ENCODE measurements at places on chromosomes 5 and 9.
A peak's percentile ranks its signal among the peaks of the same experiment; 100 is the strongest.

DNA sequence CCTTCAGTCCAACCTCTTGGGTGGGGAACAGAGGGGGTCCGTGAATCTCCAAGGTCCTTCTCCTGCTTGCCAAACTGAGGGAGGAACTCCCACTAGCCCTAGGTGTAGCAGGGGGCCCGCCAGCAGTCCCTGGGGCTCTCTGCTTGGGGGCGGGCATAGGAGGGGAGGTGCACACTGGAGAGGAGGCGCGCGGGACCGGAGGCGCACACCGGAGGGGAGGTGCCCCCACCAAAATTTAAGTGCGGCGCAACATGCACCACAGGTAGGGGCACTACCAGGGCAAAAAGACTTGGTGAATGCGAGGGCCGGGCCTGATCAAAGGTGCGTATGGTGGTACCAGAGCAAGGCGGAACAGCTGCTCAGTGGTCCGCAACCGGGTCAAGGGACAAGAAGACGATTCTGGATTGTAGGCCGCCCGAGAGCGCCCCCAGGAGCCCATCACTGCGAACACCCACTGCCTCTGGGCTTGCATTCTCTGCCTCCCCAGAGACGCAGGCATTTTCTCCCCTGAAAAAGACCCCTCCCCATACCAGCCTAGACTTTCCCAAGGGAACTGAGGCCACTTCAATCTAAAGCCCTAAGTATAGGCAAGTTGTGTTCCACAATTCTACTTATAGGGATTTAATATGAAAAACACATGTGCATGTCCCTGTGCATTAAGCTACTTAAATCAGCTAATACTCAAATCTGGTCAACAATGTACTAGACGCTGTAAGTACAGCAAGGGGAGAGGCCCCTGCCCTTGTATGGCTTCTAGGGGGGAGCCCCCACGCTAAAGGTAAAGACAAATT, 50.6 kb downstream of the TGFBI start:
- no peak for DNase-seq

DNA sequence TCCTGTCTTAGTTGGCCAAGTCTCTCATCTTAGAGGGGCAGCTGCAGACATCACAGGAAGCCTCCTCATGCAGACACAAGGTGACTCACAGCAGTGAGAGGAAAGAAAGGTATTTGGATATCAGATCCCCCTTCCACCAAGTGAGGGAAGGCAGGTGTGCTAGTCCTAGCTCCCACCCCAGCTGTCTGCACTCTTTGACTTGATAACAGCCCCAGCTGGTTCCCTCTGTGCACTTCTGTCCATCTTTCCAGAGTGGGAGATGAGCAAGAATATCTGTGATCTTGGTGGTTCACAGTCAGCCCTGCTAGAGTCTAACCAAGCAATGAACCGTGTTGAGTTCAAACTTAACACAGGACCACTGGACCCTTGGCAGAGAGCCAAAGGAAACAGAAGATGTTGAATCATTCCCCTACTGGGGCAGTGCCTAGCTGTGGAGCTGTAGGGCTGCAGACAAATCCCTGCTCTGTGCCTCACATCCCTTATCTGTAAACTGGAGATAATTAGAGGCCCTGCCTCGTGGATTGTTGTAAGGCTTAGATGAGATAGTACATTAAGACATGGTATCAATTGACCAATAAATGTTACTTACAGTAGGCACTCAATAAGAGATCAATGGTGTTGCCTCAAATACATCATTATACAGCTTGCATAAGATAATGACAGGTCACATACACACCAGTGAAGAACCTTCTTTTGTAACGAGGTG, 39.1 kb downstream of the SH3RF2 start:
- no peak for DNase-seq

- no peak for DNase-seq
Observed at GRCh38 chr5:159936686-159937329, 20.5 kb downstream of the ADRA1B start.

DNA sequence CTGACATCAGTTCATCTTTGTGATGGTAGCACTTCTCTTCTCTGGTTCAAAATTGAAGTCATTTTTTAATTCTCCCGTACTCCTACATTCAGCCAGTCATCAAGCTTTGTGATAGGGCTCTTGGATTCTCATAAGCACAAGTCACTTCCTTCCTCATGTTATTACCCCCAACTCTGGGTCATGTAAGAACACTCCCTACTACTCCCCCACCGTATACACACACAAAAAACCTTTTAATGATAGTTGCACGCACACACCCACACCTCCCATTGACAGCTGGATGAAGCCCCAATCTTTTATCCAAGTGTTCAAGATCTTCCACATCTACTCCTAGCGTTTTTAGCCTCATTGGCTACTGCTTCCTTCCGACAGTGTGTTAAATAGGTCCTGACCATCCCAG, 16.8 kb downstream of the KDM3B start:
- no peak for DNase-seq

DNA sequence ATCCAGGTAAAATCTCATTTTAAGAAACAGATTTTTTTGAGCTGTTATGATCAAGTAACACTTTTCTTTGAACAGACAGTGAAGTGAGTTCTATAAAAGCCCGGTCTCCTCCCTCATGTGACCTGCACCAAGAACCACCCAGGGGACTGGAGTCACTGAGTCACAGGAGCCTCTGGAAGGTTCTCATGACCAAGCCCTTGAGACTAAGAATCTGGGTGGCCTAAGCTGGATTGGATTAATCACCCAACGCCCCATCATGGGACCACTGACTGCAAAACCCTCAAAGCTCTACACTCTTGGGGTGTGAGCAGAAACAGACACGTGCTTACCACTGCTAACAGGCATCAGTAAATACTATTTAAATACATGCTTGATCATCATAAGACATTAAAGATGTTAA, 48.4 kb downstream of the SECISBP2 start:
- DNase-seq: no peak

GRCh38 chr9:74838351-74838750, 49.4 kb downstream of the TRPM6 start:
- no peak for DNase-seq

- DNase-seq: no peak
Observed at GRCh38 chr5:149486726-149487635, 64.3 kb downstream of the CSNK1A1 start.

DNA sequence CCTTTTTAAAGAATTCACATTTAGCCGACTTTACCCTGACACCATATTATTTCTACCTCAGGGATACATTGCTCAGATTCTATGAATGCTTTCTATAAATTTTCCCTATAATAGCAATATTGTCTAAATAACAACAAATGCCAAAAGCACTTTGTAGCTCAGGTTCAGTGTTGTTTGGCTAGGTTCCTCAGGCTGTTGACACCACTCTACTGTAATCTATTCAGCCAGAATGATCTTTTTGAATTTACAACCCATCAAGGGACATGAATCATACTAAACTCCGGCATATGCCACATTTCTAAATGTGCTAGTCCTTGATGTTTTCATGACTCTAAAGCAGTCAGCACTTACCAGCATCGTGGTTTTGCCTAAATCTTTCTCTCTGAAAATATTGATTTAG, 641.5 kb upstream of the CDH10 start:
- no peak for DNase-seq

DNA sequence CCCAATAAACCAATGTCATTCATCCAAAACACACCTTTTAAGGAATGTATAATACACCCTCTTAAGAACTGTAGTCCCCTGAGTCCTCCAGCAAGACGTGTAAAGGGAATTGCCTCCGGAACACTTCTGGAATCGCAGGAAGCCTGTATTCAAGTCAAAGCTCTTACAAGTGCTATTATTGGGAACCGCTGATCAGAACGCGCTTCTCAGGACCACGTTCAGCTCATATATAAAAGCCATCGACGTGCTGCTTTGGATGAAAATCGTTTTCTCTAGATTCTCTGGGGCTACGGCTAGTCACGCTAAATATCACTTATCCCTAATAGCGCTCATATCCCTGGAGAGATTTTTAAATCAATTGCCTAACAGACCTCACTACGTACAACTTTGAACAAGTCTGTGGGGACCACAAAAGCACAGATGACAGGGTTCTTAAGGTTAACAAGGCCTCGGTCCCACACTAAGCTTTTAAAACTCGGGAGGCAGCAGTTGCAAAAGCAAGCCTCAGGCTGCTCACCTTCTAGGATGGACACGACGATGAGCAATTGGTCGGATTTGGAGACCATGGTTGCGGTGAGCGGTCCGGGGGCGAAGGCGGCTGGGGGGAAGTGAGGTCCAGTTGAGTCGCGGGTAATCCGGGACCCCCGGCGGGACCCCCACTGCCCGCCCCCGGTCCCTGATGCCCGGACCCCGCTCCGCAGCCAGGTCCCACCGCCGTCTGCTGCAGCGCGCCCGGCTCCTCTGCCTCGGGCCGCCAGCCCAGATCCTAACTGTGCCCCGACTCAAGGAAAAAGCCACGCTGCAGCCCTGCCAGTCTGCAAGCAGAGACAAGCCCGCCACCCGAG, 548 bp downstream of the CEP120 start:
- DNase-seq: peak; percentile 15

DNA sequence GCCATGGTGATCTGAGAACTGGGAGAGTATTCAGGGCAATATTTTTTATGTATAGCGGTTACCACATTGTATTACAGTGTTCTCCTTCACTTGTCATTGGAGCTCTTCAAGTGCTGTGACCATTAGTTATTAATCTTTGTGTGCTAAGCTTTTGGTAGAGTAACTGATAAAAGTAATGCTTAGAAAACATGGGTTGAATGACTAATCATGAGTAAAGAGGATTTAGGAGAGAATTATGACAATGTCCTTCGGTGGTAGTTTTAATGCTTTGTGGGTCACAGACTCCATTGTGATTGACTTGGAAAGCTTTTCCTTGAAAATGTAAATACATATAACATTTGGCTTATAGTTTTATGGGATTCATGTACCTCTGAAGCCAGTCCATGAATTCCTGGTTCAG, 21.4 kb downstream of the TGFBR1 start:
- DNase-seq: no peak

DNA sequence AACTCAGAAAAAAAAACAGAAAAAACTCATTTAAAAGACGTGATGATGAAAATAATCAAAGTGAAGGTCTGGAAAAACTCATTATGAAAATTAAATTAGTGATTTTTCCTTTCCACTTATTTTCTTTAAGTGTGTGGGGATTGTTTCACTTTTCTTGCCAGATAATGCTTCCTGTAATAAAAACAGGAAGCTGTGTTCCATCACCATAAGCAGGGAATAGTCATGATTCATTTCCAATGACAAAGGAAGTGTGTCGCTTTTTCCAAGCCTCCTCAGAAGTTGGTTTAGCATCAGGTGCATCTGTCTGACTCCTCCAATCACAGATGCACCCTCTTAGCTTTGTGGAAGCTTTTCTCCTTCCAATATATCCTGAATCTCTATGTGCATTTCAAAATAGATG, 2068.7 kb downstream of the MAT2B start:
- DNase-seq: no peak

DNA sequence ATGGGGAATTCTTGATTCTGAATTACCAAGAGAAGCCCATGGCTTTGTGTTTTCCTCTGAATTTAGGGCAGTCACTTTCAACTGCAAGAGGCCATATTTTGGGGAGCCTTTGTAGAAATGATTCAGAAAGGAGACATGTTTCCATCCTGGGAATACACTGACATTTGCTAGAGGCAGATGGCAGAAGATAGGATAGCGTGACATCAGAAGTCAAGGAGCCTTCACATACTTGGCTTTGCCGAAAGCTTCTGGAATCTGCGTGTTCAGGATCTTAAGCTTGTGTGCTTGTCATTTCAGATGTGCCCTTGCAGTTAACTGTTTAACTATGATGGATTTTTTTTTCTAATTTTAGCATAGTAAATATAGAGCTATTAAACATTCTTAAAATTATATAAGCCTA, 296.2 kb downstream of the ARHGEF28 start:
- DNase-seq: no peak

DNA sequence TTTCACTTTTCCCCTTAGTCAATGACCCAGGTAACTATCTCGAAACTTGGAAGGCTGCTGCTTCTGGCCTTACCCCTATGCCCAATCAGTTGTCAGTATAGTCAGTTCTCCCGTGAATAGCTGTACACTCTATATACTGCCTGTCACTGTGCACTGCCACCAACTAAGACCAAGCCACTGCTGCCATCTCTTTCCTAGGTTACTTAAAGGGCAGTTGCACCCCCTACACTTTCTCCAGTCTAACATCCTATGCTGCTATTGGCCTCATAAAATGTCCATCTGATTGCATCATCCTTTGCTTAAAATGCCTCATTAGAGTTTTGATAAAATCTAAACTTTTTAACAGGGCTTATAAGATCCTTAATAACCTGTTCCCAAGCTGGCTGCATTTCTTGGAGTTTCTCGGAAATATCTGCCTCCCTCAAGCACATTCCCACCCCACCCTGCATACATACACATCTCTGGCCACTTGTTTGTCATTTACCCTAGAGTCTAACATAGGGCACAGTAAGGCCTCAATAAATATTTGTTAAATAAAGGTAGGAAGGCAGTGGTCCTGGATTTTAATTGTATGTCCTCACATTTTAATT, 32.8 kb upstream of the TNFAIP8 start:
- no peak for DNase-seq

GRCh38 chr9:127223810-127224177, 40.8 kb upstream of the GARNL3 start:
- DNase-seq: no peak

- DNase-seq: no peak
Observed at GRCh38 chr5:52893863-52894262, 95.3 kb upstream of the ITGA2 start.

DNA sequence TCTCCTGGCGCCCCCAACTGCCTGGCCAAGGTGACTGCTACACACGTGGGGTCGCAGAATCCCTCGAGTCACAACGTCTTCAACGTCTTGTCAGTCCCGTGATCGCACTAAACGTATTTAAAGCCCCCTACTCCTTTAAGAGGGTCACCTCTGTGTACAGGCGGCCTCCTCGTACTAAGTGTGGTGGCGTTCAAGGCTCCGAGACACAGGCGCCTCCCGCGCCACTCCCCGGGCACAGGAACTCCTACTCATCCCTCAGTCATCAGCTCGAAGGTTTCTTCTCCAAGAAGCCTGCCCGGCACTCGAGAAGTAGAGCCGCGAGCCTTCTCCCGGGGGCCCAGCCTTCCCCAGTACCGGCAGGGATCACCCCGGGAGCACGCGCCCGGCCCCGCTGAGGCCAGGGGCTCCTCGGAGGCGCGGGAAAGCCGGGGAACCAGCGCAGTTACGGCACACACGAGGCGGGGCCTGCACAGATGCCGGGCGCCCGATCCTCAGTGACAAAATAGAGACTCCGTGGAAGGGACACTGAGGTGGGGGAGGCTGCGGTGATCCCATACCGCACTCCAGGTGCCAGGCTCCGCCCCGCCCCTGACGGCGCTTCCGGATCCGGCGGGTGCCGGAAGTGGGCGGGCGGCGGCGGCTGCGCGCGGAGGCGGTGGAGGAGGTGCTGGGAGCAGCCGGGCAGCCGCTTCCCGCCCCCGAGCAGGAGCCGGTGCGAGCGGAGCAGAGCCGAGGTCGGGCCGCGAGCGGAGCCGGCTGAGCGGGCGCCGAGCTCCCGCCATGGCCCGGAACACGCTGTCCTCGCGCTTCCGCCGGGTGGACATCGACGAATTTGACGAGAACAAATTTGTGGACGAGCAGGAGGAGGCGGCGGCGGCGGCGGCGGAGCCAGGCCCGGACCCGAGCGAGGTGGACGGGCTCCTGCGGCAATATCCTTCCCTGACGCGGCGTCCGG, 6.9 kb downstream of the ARPC5L start:
- peak; percentile 82 for DNase-seq

- no peak for DNase-seq
Observed at GRCh38 chr5:111135946-111136345, 43.8 kb downstream of the WDR36 start.

GRCh38 chr5:95621839-95622629, 2.1 kb downstream of the GPR150 start:
- peak; percentile 92 for DNase-seq

GRCh38 chr5:17316970-17317459, 99.6 kb downstream of the BASP1 start:
- no peak for DNase-seq

GRCh38 chr5:160555971-160556631, 134.4 kb downstream of the PTTG1 start:
- no peak for DNase-seq

GRCh38 chr5:149697001-149697400, 33.1 kb upstream of the PPARGC1B start:
- DNase-seq: no peak
